ENCODE measurements at places on chromosomes 7 and 10.

GRCh38 chr10:22601618-22602017, 112.8 kb downstream of the PIP4K2A start:
- no peak for DNase-seq

GRCh38 chr7:132485600-132486273, 90.5 kb downstream of the PLXNA4 start:
- DNase-seq = no peak

- no peak for DNase-seq
Measured at GRCh38 chr10:24340883-24341282, 131.9 kb downstream of the KIAA1217 start.

DNA sequence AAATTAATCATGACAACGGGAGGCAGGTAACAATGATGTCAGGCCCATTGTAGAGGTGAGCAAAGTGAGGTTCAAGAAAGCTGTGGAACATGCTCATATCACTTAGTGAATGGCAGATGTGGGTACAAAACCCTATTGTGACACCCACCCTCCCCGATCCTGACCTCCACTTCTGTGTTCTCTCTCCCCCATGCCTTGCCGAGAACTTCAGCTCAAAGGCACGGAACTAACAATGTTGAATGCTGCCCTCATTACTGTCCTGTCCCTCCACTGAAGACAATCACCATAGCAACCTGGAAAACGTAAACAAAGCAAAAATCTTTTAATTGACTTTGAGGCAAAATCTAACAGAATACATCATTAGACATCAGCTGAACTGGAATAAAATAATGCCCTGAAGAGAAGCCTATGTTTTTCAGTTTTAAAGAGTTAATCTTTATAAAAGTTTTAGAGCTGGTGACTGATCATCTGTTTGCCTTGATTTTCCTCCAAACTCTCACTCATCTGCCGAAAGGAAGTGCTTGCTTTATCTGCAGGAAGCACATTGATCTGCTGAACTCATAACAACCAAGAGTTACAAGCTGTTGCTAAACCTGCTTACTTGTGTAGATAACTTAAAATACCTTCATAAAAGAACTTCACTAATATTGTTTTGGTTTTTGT, 133.6 kb downstream of the CUBN start:
- DNase-seq = no peak

DNA sequence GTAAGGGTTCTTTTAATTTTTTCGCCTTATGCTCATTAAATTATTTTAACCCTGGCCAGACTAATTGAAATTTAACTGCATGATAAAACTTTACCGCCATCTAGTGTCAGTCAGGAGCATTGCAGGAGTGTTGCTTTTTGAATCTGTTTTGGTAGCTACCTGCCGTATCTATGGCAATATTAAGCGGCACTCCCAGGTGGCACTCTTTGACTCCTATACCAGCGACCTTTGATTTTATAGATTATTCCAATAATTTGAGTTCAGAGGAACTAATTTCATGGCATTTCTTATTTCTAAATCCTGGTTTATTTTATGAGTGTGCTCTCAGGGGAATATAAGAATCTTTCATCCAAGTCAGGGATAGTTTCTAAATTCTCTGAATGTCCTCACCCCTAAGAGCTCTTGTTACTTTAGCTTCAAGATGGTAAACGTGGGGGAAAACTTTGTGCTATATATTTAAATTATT, 198.9 kb downstream of the REEP3 start:
- no peak for DNase-seq

GRCh38 chr7:159084069-159084801, 60.4 kb downstream of the VIPR2 start:
- no peak for DNase-seq

- DNase-seq = no peak
Measured at GRCh38 chr10:129704786-129705525, 237.9 kb downstream of the MGMT start.

- no peak for DNase-seq
Measured at GRCh38 chr10:126264102-126265018, 123.9 kb downstream of the ADAM12 start.

GRCh38 chr10:82551506-82551905, 676.5 kb downstream of the NRG3 start:
- no peak for DNase-seq

DNA sequence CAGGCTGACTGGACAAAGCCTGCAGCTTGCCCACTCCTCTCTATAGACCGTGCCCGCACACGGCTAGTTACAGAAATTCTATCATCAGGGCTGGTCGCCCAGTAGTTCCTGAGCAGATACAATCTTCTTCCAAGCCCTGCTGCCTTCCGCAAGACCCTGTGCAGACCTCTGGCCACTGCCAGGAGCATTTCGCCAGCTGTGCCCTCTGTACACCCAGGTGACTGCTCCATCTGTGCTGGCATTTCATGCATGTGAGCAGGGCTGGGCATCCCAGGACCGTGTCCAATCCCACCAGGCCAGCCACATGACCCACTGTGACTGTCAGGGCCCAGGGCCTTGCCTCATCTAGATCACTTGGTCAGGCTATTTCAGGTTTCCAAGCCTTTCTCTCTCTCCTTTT, 36.9 kb downstream of the HSPA12A start:
- no peak for DNase-seq

DNA sequence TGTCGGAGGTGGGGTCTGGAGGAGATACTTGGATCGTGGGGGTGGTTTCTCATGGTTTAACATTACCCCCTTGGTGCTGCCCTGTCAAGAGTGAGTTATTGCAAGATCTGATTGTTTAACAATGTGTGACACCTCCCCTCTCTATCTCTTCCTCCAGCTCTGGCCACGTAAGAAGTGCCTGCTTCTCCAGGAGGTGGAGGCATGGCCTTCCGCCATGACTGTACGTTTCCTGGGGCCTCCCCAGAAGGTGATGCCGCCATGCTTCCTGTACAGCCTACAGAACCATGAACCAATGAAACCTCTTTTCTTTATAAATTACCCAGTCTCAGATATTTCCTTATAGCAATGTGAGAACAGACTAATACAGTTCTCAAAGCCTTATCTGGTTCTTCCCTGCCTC, 547.0 kb downstream of the CALN1 start:
- no peak for DNase-seq

DNA sequence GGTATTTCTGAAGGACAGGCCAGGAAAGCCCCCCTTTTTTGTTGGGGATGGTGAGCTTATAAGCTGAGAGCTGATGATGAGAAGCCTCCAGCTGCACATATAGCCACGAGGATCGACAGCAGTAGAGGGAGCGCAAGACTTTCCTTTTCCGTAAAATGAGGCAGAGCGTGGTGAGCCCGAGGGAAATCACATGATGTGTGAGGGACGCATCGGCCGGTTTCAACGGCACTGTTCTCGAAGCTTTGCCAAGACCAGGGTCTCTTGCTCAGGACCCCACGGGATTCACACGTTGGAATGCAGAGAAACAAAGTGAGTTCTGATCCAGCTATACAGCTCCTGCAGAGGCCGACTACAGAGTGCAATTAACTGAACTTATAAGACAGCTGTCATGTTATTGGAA, 55.7 kb downstream of the ADAM12 start:
- DNase-seq = no peak

GRCh38 chr10:99290306-99290705, 38.9 kb upstream of the CNNM1 start:
- DNase-seq = no peak
